ENCODE measurements at places on chromosomes 1 and 21.

DNA sequence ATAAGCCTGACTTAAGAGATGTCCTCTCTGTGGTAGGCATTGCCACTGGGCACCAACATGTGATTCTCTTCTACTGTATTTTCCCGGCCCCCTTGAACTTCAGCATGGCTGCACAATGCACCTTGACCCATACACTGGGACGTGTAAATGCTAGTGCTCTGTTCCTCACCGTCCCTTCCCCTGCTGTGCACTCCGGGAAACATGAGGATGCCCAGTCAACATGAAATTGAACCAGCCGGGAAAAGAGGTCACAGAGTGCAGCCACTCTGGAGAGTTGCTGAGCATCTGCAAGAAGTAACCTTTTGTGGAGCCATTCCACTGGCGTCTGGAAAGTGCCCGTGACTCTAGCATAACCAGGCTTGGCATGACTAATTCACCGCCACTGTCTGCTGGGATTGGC, 646.7 kb downstream of the NPHP4 start:
- no peak for DNase-seq

DNA sequence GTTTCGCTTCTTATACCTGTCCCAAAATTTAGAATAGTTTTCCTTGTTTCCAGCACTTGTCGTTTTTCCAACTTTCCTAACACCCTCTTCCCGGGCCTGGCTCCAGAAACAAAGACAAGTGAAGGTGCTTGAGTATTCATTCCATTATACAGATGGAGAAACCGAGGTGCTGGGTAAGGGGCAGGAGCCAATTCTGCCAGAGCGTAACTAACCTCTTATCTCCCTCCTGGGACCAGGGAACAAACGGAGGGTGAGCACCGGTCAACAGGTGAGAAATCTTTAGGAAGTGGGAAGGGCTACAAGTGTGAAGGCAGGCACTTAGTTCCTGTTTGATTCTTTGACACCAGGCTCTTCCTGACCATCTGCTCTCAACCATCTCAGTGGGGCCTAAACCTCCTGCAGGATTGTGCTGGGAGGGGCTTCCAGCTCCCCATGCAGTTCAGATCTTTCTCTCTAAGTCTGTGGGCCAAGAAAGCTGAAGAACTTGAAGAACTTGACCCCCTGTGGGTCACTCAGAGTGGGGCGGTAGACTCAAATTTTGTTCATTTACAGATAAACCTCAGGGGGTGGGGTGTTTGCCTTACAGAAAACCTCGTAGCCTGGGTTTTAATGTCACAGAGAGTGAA, 8.7 kb downstream of the PLXNA2 start:
- no peak for DNase-seq

- DNase-seq: no peak
These were observed 92.9 kb upstream of the TTC39A start for GRCh38 chr1:51423073-51423821.

DNA sequence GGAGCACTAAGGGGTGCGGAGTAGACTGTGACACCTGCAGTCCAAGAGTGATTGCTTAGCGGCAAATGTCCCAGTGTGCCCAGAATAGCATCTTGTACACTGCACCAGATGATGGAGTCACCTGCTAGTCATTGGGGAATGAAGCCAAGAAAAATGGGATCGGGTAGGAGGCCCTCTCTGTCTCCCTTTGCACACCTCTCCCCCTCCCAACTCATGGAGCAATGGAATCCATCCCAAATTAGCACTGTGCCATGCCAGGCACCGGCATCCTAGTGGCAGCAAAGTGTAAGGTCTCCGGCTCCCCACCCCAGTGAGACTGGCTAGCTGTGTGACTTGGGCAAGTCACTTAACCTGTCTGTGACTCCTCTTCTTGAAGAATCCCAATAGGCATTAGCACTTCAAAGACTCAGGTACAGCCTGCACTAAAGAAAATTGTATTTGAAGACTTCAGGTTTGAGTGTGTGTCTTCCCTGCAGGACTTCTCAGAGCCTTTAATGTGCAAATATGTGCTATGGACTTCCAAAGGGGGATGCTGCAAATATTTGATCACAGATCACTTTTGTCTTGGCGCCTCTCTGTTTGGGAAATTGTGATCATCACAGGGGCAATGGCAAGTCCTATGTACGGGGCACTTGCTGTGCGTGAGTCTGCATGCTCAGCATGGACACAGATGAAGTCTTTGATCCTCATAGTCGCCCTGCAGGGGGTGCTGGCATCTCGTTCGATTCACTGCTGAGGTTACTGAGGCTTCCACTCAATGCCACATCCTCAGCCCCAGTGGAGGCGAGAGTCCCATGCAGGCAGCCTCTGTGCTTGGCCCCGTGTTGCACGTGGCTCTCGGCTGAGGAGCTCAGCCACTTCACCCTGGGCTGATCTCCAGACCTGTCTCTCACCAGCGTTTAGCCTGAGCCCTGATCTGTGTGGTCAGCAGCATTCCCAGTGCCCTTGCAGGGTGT, 272.9 kb upstream of the C1orf174 start:
- no peak for DNase-seq

GRCh38 chr21:44935533-44935927, 4.3 kb upstream of the SLX9 start:
- no peak for DNase-seq

GRCh38 chr1:106378261-106378660, 678.2 kb upstream of the PRMT6 start:
- DNase-seq: no peak

DNA sequence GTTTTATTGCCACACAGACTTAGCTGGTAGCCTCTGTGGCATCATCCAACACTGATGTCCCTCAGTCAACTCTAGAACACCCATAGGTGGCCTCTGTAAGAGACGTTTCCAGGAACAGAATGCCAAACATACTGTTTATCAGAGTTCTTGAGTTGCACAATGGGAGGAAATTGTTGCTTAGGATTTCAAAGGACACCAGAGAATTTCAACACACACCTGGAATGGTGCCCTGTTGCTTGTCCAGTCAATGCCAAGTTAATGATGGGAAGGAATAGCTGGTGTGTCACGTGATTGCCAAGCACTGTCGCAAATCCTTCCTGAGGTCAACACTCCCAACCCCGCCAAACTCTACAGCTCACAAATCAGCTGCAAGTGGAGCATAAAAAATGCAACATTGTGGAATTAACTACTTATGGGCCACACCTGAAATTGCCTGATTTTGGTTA, 28.6 kb upstream of the DUSP23 start:
- DNase-seq: no peak

DNA sequence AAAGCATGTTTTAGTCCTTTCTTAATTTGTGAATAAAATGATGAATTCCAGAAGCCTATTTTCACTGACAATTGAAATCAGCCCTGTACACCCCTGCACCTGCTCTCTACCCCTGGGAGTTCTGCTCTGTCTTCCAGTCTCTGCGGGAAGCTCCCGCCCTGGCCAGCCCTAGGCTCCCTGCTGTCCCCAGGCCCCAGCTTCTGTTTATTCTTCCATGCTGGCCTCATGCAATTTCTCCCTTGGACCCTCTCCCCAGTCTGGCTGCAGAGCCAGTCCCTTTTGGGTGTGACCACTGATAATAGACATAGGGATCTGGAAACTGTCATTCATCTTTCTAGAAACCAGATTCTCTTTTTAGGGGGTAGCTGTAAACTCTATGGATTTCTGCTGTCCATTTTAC, 258.6 kb downstream of the GRIK3 start:
- DNase-seq: no peak

GRCh38 chr1:204879351-204879750, 8.7 kb downstream of the NFASC start:
- no peak for DNase-seq

DNA sequence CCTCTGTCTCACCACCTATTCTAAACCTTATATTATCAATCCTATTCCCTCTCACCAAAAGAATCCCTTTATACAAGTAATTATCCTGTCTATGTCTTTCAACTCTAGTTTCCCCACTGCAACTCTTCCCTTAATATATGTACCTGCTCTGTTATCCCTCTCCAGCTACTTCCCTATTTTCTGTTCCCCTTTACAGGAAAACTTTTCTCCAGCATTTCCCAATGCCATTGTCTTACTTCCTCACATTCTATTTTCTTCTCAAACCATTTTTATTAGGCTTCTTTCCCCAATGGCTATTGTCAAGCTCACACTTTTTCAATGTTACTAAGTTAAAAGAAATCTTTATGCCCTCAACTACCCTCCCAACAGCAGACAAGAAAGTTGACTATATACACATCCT, 11.6 kb downstream of the DPYD start:
- DNase-seq: no peak

DNA sequence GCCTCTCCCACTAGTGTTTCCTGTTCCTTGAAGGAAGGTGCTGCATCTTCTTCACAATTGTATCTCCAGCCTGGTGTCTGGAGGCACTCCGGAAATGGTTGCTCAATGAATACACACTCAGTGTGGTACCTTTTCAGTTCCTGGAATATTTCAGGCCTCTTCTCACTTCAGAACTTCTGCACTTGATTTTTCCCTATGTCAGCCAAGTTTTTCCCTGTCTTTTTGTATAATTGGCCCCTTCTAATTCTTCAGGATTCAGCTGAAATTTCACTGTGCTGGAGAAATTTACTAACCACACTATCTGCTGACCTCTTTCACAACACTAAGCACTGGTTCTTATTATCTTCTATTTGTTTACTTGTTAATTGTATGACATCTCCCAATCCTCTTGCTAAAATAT, 61.2 kb upstream of the MAP10 start:
- no peak for DNase-seq

GRCh38 chr1:218991089-218991488, 182.6 kb upstream of the LYPLAL1 start:
- DNase-seq: no peak
